Putamen (tissue), 1 donor: ENCODE measurements at places on chromosomes 5 and 9.

DNA sequence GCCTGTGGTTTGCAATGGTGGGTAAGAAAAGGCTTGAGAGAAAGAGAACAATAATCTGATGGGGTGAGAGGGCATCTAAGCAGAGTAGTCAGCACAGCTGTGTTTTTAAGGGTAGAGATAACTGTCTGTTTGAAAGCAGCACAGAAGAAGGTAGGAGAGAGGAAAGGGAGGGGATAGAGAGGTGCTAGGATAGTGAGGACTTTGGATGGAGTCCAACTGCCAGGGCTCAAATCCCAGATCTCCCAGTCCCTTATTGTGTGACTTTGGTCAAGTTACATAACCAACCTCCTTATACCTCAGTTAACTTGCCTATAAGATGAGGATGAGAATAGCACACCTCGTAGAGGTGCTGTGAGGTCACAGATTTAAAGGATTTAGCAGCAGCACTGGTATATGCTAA, 55.6 kb downstream of the GPR21 start:
- DNase-seq, result no peak

DNA sequence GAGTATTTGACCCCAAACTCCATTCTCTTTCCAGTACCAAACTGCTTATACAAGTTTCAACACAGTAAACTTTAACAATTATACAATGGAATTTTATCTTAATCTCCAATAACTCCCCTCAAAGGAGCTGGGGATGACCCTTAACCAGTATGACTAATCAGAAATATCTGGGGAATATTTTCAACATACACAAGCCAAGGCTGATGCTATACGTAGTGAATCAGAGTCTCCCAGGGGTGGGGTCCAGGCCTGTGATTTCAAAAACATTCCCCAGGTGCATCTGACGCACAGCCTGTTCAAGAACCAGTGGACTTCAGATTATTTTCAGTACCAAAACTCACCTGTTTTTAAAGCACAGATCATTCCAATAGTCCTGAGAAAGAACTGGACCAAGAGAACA, 11.8 kb upstream of the SEMA5A start:
- DNase-seq, result no peak

- DNase-seq, result no peak
Measured at GRCh38 chr5:39368116-39368515, 3.8 kb upstream of the C9 start.

GRCh38 chr9:113299800-113300292, 3.3 kb downstream of the RNF183 start:
- no peak for DNase-seq
